GM04503 (cell line): ENCODE measurements at places on chromosomes 1 and 21.

DNA sequence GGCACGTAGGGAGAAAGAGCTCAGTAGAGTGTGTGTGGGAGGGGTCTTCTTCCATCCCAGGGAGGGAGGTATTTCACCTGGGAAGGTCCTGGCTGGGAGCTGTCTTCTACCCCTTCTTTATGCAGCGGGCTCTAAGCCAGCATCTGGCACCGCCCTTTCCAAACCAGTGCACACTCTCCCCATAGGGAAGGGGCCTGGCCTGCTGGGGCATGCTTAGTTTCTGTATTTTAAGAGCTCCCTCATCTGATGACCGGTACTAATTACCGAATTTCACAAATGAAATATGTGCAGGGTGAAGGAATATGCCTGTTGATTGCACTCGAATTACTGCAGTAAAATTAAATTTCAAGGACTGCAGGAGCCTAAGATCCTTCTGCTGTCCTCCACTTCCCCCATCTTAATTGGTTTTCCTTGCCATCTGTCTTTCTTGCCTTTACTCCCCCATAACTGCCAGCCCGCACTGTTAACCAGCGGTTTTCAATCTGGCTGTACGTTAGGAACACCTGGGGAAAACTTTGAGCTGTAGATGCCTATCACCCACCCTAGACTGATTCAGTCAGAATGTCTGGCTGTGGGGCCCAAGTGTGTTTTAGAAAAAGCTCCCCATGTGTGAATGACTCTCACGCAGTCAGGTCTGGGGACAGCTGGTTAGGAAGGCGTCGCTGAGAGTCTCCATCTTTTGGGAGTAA, 20.1 kb downstream of the GALNT2 start:
- DNase-seq: no peak

GRCh38 chr1:1437033-1437903, 1.8 kb downstream of the VWA1 start:
- DNase-seq: no peak

GRCh38 chr1:54227091-54227602, 27.2 kb downstream of the MRPL37 start:
- peak; percentile 20 for DNase-seq

DNA sequence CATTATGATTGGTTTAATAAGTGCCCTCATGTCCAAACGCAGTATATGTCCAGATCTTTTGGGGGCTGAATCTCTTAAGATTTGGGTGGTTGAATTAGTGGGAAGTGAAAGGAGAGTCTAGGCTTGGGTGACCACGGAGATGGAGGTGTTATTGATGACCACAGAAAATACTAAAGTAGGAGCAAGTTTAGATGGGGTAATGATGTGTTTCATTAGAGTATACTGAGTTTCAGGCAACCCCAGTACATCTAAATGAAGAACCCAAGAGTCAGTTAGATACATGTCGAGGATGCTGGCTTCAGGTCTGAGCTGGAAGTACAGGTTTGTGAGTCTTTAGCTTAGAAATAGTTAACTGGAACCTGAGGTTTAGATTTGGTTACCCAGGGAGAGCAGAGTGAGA, 6.5 kb upstream of the ZZZ3 start:
- DNase-seq: no peak
